Activated T-cell treated with anti-CD3 and anti-CD28 coated beads, Interleukin-2, amount 50 U/mL, for 48 hours (primary cell): ENCODE measurements at places on chromosomes 12 and 14.

GRCh38 chr14:33675415-33676130, 275.3 kb downstream of the EGLN3 start:
- no peak for DNase-seq

- DNase-seq = no peak
Measured at GRCh38 chr14:77323571-77323970, 2.7 kb downstream of the GSTZ1 start.

GRCh38 chr12:45192707-45193106, 23.2 kb upstream of the ANO6 start:
- no peak for DNase-seq

- DNase-seq = no peak
Measured at GRCh38 chr12:71105956-71106355, 51.8 kb downstream of the TSPAN8 start.

- DNase-seq = no peak
Measured at GRCh38 chr12:58794859-58795258, 125.4 kb downstream of the LRIG3 start.

GRCh38 chr14:49692811-49693734, at the start of gene KLHDC1:
KLHDC1 (plus strand) TSS chr14:49693120; CDS start chr14:49693195, 75 bp downstream.
- DNase-seq = peak; percentile 81

DNA sequence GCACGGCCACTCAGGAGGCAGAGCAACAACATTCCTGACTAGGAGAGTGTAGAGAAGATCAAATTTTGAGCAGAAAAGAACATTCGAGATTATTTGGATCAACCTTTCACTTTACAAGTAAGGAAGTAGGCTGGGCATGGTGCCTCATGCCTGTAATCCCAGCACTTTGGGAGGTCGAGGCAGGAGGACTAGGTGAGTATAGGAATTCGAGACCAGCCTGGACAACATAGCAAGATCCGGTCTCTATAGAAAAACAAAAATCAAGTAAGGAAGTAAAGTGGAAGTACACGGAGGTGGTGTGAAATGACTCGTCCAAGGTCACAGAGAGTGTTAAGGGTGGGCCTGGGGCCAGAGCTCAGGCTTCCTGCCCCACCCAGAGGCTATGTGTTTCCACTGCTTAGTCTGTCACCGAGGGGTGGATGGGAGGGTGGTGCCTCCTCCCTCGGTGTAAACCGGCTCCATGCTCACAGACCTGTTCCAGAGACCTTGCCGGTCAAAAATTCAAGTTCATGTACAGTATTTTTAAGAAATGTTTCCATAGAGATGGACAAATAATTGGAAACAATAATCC, 51.9 kb downstream of the MAP1LC3B2 start:
- DNase-seq = no peak

GRCh38 chr12:93803424-93803807, 126.2 kb downstream of the CRADD start:
- DNase-seq = no peak
